NCI-H460 (cell line): ENCODE measurements at places on chromosomes 5 and 9. TPM values are rescaled to one million over a fixed set of nuclear protein-coding genes. Genes with fewer than 3 reads are reported as not detected.

OMD gene
- not detected in 2 replicates for total RNA-seq

DMRTA1 gene
- 1.3 and 1.4 TPM in 2 replicates for total RNA-seq

SPATA24 gene
- total RNA-seq, result 8.6 and 12.7 TPM in 2 replicates

LSM11 gene
- 4.9 and 6.2 TPM in 2 replicates for total RNA-seq

FOXD4 gene
- total RNA-seq, result 0.14 and 0.30 TPM in 2 replicates

OGN gene
- not detected in 2 replicates for total RNA-seq

FEM1C gene
- 11.1 and 11.7 TPM in 2 replicates for total RNA-seq

GPBP1 gene
- total RNA-seq, result 82.1 and 85.2 TPM in 2 replicates

CLPTM1L gene
- total RNA-seq, result 255 and 278 TPM in 2 replicates
